ENCODE measurements at places on chromosomes 12 and 14.

DNA sequence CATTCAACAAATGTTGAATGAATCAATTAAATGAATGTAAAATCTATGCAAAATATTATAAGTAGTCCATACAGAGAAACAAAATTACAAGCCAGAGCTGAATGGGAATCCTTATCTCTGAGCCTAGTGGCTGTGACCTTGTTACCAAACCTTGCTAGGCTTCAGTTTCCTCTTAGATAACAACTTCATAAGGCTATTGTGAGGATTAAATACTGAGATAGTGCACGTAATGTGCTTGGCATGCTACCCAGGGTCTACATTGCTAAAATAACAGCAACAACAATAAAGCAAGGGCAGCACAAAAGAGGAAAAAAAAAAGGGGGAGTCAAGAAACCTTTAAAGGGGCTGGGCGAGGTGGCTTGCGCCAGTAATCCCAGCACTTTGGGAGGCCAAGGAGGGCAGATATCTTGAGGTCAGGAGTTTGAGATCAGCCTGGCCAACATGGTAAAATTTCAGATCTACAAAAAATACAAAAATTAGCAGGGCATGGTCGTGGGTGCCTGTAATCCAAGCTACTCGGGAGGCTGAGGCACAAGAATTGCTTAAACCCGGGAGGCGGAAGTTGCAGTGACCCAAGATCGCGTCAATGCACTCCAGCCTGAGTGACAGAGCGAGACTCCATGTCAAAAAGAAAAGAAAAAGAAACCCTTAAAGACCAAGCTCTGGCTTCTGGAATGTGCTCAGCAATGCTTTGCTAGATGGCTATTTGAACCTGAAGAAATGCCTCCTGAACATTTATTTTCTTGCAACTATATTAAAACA, 14.1 kb downstream of the STAB2 start:
- DNase-seq = no peak

- no peak for DNase-seq
Measured at GRCh38 chr14:38959021-38959420, 144.0 kb downstream of the SEC23A start.

GRCh38 chr12:89862511-89863445, 154.1 kb upstream of the ATP2B1 start:
- DNase-seq = no peak

DNA sequence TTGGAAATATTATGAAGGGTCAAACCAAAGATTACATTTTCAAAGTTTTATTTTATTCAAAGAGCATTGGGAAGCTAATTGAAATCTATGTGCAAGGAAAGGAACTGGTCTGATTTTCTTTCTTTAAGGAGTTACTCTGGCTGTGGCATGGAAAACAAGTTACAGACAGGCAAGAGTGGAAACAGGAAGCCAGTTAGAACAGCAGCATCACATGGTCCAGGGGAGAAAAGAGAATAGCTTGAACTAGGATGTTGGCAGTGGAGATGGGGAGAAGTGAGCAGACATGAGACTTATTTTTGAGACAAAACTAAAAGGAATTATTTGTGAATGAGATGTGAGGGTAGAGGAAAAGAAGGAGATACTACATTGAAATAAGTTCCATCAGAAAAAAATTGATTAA, 3.4 kb downstream of the OR11G2 start:
- DNase-seq = no peak

GRCh38 chr14:21860172-21860571, 186.6 kb upstream of the OR4E1 start:
- DNase-seq = no peak

- DNase-seq = no peak
Measured at GRCh38 chr14:57389646-57390036, 745 bp upstream of the NAA30 start.

DNA sequence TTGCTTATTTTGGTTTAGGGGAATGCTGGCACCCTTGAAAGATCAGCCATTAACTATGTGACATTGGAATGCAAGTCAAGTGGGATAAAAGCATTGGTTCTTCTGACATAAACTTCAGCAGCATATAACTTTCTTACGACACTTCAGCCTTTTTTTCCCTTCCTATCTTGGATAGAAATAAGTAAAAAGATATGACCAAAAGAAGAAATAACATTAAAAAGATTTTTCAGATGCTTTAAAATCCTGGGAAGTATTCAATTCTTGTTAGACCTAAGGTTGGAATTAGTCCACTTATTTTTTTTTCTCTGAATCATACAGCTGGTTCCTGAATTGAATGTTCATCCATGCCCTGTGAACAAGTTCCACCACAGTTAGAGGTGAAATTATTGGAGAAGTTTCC, 85.6 kb upstream of the TSPAN8 start:
- no peak for DNase-seq

- DNase-seq = no peak
Measured at GRCh38 chr14:23168246-23168645, 15.2 kb downstream of the SLC7A8 start.

- DNase-seq = no peak
Measured at GRCh38 chr14:35405304-35405996, 901 bp upstream of the NFKBIA start.

- DNase-seq = no peak
Measured at GRCh38 chr14:35333264-35333730, 41.1 kb downstream of the PSMA6 start.

DNA sequence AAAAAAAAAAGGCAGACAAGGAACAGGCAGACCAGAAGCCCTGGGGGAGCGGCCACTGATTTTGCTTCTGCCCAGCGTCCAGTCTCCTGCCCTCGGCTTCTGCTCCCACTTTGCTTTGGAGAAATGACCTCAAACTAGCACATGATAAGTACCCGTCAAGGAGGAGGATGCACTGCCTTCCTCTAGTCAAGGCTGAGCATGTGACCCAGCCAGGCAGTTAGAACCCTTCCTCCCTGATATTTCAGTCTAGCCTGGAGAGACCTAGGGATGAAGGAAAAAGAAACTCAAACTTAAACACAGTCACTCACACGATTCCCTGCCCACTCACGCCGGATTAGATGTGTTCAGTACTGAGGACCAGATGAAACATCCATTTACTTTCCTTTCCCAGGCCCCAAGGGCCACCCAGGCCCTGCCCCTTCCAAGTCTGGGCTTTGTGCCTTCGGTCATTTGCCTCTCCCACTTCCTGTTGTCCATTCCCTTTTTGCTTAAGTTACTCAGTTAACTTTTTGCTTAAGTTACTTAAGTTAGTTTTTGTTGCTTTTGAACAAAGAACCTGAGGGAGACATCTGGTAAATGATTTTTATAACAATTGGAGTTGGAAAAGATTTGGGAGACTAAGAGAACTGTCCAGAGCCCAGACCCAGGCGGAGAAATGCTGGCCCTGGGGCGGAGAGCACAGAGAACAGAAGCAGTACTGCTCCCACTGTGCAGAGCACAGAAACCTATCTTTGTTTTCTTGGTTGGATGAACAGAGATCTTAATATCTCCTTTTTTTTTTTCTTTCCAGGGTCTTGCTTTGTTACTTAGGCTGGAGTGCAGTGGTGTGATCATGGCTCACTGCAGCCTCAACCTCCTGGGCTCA, 23.0 kb upstream of the TTC7B start:
- DNase-seq = no peak

GRCh38 chr14:22597771-22598098, 365 bp upstream of the ABHD4 start:
- DNase-seq = no peak

- DNase-seq = no peak
Measured at GRCh38 chr14:66377574-66377973, 108.6 kb upstream of the CCDC196 start.

GRCh38 chr12:123954647-123955350, 17.8 kb downstream of the CCDC92 start:
- DNase-seq = no peak

DNA sequence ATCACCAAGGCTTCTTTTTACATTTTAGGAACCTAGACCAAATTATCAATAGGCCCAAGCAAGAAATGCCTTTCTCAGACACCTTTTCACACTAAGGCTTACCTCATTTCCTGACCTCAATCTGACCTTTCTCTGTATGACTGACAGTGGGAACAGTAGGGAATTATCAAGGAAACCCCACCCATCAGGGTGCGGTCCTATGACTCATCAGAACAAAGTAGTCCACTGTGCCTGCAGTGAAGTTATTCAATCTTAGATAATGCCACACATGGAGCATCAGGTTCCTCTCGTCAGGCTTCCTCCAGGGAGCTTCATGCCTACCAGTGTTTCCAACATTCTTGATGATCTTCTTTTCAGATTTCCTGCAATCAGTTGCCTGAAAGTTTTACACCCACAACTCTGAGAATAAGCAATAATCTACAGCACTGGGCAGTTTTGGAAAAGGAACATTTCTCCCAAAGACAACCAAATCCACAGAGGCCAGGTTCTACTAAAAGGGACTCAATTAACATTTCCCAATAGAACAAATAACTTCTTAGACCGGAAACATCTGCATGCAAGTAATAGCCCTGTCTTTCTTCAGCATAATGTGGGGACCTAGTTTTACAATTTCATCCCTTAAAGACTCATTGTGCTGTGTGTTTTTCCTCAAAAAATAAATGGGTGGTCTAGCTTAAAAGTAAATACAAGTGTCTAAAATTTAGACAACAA, 35.9 kb upstream of the TMTC2 start:
- no peak for DNase-seq

All from stimulated activated CD8-positive, alpha-beta memory T cell treated with anti-CD3 and anti-CD28 coated beads, Interleukin-7, amount 100 ng/mL, for 1 hour (primary cell).